Muscle of arm (tissue), 14 donors: ENCODE measurements at places on chromosomes 1 and 21.

DNA sequence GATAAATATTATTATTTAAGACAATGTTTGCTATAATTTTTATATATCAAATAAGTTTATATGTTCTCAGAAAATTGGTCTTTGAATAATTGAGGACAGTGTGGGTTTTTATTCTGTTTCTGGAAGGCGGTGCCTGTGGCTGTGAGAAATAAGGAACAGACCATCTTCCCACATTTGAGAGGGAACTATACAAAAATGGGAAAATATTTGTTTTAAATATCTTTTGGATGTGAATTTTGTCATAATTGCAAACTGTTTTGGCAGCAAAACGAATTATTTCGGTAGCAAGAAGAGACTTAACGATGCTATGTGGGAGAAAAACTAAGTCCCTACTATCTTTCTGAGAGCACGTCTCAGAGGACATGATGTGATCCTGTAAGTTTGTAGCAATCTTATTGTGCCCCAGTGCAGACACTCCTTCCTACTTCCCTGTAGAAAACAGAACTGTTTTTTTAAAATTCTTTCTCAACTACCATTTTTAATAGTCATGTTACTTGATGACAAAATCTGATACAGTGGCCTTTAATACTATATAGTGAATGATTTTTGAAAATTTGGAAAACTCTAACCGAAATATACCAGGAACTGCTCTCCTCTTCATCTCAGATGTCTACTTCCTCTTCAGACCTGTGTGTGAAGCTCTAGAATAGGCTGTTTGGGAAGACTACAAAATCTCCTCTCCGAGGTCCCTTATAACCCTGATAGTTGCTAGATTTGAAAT lies 25.4 kb downstream of the PTPRC start:
- no peak for DNase-seq

- no peak for DNase-seq
Observed at GRCh38 chr21:23792300-23792699, 1815.0 kb downstream of the MRPL39 start.

- DNase-seq = no peak
Observed at GRCh38 chr1:51058858-51059257, 43.2 kb upstream of the C1orf185 start.

DNA sequence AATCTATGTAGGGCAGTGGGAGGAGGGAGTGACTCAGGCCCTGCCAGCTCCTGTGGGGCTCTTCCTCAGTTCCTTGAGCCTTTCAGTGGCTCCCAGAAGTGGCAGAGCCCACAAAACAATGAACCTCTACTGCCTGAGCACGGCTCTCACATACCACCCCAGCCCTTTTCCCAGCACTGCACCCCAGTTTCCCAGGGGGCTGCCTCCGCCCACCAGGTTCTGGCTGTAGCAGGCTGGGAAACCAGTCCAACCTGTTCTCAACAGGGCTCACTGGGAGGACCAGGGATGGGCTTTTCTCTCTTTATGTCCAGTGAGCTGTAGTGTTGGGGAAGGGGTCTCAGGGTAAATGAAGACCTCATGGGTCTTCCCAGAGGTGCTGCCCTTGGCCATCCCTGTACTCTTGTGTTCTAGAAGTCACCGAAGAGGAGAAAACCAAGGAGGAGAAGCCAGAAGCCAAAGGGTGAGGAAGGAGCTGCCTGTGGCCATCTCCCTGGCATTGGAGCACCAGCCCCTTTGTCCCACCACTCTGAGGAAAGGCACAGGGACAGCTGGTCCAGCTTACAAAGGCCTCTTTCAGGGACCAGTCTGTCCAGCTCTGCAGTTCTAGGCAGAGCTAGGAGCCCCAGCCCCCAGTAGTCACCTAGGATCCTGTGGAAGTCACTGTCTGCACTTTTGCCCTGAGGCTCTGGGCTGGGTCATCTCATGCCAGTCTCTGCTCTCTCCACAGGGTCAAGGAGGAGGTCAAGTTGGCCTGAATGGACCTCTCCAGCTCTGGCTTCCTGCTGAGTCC lies 3.5 kb downstream of the MARCKSL1 start:
- DNase-seq = no peak

DNA sequence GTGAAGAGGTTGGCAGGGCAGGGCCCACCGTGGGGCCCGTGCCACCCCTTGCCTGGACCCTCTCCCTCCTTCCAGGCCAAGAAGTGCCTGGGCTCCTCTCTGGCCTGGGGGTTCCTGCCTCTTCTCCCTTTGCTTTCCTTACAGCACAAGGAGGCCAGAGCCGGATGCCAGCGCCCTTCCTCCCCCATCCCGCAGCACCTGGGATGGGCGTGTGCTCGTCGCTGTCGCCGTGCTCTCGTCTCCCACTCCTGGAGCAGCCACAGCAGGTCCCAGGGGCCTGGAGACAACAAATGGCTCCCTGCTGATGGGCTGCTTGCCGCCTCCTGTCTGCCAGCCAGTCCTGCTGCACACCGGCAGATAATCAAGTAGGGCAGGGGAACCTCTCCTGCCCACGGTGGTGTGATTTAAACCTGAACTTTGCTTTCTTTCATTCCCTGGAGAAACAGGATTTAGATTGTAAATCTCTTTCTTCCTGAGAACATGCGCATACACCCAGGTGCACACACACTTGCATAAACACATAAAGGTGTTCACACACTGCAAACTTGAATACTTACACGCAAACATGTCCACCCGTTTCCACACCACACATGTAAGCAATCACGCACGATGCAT lies 50.8 kb upstream of the POU3F1 start:
- no peak for DNase-seq

DNA sequence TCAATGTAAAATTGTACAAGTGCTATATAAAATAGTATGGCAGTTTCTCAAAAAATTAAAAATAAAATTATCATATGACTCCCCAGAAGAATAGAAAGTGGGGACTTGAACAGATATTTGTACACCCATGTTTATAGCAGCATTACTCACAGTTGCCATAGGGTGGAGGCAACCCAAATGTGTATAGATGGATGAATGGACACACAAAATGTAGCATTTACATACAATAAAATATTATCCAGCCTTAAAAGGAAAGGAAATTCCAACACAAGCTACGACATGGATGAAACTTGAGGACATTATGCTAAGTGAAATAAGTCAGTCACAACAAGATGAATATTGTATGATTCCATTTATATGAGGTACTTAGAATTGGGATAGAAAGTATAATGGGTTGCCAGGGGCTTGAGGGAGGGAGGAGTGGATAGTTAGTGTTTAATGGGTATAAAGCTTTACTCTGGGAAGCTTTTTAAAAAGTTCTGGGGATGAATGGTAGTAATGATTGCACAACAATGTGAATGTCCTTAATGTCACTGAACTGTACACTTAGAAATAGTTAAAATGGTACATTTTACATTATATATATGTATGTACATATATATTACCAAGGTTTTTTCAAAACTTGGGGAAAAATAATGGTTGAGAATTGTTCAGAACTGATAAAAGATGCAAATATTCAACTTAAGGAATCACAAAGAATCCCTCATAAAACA lies 53.0 kb upstream of the ADORA3 start:
- no peak for DNase-seq

DNA sequence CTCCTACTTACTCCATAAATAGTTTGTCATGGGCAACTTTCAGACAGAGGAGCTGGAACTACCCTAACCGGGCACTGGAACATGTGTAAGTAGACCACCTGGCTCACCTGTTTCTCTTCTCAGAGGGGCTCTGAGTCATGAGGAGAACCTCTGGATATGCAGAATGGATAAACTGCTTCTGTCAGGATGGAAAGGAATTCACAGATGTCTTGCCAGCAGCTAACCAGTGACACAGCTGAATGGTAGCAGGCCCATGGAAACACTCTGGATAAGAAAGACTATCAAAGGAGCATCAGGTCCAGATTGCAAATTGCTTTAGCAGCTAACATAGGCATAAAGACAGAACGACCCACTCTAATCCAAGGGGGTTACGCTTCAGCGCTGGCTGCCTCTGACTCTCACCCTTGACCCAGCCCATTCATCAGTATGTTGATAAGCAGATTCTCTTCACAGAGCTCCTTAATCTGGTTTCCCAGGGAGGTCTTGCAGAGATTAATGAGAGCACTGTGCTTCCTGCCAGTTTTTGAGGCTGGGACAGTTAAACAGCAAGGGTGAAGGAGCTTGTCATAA lies 54.2 kb downstream of the HIVEP3 start:
- DNase-seq = no peak

DNA sequence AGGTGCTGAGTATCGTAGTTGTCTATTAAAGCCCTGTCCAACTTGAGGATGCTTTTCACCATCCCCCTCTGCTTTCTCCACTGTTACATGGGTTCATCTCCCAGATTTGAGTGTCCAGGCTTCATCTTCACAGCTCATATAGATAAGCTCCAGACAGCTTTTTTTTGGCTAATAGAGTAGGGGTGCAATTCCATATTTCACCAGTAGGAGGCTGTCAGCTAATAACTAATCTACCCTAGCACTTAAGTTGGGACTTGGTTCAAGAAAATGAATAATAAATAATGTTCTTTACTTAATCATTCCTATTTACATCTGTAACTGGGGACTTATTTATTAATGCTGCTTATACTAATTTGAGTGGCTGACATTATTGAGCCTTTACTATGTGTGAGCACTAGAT lies 124.5 kb downstream of the IGSF21 start:
- DNase-seq = no peak

DNA sequence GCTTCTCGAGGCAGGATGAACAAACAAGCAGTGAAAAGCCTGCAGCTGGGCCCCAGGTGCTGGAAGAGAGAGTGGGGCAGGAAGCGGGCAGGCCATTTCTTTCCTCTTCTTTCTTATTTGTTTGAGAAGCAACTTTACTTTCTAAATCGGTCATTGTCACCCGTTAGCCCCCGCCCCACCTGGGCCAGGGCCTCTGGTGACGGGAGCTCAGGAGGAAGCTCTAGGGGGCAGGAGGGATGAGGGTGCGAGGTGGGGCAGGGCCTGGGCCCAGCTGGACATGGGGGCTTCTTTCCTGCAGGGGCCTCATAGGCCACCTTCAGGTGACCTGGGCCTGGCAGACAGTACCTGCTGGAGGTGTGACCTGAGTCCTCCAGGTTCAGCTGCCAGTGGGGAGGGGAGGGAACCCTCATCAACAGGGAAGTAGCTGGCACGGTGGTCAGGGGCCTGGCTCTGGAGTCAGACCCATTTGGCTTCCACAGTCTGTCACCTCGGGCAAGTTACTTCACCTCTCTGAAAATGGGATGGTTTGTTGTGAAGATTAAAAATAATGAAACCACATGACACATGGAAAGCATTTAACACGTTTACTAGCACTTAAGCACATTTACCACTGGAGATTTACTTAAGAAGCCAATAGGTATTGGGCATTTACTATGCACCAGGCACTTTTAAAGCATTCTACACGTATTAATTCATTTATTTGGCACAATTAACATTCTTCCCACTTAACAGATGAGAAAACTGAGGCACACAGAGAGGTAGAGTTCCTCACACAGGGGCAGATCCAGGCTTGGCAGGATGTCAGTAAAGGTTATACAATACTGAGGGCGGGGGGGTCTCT lies 54.1 kb upstream of the ID3 start:
- no peak for DNase-seq

DNA sequence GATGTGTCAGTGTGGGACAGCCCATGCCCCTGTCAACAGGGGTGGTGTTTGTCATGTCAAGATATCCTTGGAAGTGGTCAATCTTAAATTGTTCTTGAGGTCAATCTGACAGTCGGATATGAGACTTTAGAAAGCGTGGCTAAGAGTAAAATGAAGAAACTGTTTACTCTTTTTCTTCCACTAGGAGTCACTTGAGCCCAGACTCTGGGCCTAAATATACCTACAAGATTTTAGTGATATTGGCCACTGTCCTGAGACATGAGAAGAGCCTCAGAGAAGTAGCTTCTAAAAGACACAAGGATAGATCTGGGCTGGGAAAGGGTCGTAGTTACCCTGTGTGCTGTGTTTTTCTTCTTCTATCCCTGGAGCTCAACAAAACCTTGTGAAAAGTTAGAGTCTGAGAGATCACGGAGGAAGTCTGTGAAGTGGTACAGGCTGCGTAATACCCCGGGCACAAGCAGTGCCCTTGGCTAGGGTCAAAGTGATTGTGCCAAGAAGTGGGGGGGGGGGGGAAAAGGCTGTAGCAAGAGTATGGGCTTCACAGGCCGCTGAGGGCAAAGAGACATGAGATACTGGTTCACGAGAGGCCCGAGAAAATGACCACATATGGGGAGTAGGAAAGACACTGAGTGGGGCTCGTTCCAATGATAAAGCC lies 355.2 kb upstream of the GREM2 start:
- no peak for DNase-seq

DNA sequence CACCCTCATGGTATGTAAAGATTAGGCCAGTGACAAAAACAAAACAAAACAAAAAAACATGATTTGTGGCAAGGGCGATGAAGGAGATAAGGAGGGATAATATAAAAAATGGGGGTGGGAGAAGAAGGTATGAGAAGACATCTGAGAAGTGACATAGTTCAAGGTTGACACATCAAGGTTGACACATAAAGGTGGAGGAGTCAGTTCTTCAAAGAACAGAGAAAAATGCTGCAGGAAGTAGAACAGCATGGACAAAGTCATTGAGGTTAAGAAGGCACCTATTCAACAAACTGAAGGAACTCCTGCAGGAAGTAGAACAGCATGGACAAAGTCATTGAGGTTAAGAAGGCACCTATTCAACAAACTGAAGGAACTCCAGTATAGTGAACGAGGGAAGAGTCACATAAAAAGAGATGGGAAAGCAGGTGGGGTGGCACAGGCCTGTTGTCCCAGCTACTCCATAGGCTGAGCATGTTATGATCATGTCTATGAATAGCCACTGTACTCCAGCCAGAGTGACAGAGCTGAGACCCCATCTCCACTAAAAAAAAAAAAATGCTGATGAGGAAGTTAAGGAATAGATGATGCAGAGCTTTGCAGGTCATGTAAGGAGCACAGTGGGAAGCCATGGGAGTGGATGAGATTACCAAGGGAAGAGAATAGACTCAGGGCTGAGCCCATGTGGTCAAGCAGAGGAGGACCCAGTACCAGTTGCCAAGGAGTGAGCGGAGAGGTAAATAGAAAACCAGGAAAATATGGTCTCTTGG lies 101.5 kb downstream of the ZFYVE9 start:
- no peak for DNase-seq

DNA sequence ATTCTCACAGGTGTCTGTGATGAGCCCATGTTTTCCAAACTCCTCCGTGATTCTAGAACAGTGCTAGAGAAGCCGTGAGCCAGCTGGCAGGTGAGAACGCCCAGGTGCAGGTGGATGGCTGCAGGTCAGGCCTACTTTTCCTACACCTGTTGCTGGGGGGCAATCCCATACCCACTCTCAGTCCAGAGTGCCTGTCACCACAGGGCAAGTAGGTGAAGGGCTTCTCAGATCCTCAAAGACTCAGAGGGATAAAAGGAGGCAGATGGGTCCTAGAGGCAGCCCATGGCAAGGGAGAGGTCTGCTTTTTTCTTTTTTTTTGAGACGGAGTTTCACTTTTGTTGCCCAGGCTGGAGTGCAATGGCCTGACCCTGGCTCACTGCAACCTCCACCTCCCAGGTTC lies 50.7 kb upstream of the H6PD start:
- DNase-seq = no peak

- DNase-seq = no peak
Observed at GRCh38 chr21:35909456-35910223, 150.7 kb downstream of the SETD4 start.

DNA sequence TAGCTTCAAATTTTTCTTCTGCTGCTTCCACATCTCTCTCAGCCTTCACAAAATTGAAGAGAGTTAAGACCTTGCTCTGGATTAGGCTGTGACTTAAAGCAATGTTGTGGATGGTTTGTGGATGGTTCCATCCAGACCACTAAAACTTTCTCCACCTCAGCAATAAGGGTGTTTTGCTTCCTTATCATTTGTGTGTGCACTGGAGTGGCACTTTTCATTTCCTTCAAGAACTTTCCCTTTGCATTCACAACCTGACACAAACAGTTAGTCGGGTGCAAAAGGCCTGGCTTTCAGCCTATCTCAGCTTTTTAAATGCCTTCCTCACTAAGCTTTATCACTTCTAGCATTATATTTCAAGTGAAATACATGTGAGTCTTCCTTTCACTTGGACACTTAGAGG lies 30.3 kb downstream of the DENND1B start:
- no peak for DNase-seq
